Naive thymus-derived CD4-positive, alpha-beta T cell (primary cell): ENCODE measurements at places on chromosomes 7 and 10.

- DNase-seq: no peak
These were observed 4.9 kb upstream of the PPIF start for GRCh38 chr10:79342295-79342761.

- no peak for DNase-seq
These were observed 8.1 kb upstream of the ARHGAP22 start for GRCh38 chr10:48613016-48613415.

DNA sequence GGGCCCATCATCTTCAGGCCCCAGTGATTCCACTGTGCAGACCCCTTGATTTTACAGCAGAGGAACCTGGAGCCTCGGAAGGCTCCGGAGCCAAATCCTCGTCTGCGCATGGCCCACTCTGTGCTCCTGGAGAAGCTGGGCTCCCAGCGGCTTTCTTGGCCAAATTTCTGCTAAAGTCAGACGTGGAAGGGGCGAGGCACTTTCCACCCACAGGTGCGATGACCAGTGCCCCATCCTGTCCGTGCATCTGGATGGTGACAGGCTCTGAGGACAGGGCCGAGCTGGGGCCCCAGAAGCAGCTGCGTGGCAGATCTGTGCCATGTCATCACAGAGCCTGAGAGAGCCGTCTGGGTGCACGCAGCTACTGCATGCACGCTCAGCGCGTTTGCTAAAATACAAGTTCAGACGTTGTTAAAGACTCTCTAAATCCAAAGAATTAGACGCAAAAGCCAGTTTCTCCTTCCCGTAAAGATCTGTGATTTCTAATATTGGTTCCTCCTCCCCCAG lies 57.2 kb downstream of the JAKMIP3 start:
- no peak for DNase-seq

GRCh38 chr7:47438411-47439029 lies 143.4 kb downstream of the TNS3 start:
- DNase-seq: no peak

DNA sequence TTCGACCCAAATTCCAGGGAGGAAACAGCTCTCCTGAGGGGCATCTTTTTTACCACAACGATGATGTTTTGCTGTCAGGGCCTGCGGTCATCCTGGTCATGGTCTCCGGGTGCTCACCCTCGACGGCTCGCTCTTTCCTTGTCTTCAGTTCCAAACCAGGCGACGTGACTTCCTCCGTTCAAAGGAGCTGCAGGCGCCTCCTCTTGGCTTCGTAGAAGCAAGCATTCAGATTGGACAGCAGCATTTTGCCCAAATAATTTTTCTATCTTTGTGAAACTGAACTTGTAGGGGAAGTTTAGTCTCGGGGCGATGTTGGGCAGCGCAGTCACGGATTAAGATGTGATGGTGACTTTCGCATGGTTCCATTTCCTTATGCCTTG lies 208.9 kb downstream of the DNAJB6 start:
- DNase-seq: no peak

GRCh38 chr7:153152801-153153422 lies 393.4 kb downstream of the ACTR3B start:
- no peak for DNase-seq
